ENCODE measurements at places on chromosomes 12 and 14.

DNA sequence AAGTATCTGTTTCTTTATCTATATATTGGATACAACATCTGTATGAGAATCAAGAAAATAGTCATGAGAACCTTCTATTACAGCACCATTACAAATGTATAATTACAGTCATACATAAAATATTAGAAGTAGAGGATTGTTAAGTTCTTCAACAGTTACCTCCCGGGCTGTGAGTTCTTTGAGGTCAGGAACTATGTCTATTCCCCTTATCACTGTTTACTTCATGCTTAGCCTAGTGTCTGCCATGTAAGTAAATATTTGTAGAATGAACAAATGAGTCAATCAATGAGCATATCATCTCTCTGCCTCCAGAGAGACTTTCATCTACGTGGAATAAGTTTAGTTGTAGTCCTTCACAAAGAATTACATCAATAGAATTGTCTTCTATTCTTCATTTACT lies 47.2 kb downstream of the PUS7L start:
- DNase-seq = no peak

DNA sequence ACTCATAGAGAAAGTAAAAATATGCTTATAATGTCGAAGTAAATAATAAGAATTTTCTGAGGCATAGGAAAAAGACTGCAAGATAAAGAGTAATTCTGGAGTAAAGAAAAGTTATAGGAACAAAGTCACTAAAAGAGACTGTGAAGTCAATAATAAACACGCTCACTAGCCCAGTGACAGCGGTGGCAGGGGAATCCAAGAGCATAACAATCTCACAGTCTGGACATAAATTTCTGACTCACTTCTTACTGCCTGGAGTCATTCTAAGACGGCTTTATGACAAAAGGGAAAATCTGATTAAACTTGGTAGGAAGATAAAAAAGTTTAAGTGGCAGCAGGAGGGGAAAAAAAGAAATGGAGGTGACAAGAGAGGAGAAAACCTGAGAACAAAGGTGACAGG lies 56.4 kb upstream of the GRIP1 start:
- no peak for DNase-seq

GRCh38 chr12:105355752-105356151 lies 25.3 kb downstream of the C12orf75 start:
- peak; percentile 73 for DNase-seq

GRCh38 chr14:36506732-36507614 lies 13.1 kb downstream of the NKX2-1 start:
- DNase-seq = no peak

DNA sequence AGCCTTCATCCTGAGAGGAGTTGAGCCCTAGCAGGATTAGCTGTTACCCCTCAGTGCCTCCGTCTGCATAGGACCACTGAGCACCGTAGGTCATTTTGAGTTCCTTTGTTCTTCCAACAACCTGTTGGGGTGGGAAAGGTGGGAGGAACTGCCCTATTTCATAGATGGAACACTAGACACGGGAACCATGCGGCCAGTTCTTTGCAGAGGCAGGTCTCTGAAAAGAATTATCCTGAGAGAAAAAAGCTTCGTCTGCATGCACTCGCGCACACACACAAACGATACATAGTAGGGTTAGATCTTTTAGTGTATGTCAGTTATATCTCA lies 28.5 kb downstream of the TRAFD1 start:
- DNase-seq = no peak

DNA sequence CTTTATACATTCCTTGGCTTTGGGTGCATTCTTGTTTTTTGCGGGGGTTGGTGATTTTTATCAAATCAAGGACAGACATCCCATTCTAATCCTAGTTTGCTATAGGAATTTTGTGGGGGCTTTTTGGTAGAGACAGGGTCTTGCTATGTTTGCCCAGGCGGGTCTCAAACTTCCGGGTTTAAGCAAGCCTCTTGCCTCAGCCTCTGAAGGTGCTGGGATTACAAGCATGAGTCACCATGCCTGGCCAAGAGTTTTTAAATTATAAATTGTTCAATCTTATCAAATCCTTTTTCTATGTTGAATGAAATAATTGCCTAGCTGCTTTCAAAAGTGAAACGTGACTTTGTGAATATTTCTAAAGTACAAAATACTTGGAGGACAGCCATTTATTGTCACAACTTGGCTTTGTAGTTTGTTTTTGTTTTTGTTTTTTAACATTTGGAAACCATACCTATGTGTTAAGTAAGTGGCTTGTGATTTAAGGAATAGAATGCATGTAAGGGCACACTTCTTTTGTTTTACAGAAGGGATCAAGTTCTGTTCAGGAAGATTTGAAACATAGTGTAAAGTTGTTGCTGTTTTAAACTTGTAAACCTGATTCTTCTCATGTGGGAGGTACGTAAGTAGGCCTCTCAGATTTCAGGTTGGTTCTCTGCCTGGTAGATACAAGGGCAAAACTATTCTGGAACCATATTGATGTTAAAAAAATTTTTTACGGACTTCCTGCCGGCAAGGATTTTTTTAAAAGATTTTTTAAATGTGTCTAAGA lies 13.4 kb downstream of the MARK3 start:
- peak; percentile 37 for DNase-seq

GRCh38 chr12:67661311-67662021 lies 12.9 kb downstream of the DYRK2 start:
- peak; percentile 81 for DNase-seq

GRCh38 chr12:2083008-2083407 lies 30.2 kb downstream of the CACNA1C start:
- DNase-seq = peak; percentile 31

DNA sequence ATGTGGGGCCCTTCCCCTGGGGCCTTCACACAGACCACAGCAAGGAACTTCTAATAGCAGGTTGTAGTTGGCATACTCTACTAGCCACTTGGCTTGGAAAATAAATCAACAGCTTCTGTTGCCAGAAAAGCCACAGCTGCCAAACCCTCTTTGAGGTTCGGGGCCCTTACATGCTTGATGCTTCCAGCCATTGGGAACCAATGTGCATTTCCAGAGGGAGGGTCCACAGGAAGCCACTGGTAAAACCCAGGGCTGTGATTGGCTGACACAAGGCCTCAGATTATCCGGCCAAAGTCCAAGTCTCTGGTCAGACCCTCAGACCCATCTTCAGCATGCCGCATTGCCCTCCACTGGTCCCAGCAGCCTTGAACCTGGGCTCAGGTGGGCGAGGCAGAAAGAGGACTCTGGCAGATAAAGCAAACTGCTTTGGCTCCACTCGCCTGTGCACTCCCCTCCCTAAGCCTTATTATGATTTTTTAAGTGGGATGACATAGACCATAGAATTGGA lies 214.4 kb downstream of the BCL11B start:
- DNase-seq = no peak

DNA sequence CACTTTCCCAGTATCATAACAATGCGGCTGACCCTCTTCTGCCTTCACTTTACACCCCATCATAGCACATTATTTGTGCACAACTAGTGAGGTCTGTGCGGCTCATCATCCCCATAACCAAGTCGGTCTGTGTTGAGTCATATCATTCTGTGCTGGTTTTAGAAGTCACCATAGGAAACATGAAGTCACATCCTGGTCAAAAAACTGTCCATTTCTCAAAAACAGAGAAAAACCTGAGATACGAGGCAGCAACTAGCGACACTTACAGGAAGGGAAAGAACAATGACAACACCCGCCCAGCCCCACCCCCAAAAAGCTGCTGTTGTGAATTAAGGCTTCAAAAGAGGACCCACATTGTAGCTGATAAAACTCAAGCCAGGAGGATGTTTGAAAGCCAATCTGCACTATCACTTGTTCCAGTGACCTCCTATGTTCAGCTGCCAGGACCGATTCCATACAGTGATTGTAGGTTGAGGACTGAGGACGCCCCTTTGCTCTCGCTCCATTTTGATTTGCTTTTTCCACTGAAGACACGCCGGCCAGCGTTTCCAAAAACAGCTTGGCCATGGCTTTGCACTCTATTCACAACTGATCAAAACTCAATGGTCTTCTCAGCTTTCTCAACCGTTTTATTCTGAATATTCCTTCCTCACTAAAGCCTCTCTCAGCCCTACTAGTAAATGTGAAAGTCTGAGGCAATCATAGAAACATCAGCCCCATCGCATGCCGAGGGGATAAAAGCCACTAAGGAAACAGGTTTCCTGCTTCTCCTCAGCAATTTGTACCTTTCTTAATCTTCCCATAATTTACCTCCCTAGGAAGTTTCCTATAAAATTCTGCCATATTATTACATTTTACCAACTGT lies 87.5 kb downstream of the DUSP16 start:
- peak; percentile 19 for DNase-seq

GRCh38 chr12:45214749-45215418 lies 1.0 kb upstream of the ANO6 start:
- DNase-seq = peak; percentile 25

- DNase-seq = no peak
Measured at GRCh38 chr14:24875991-24876878, 173.7 kb downstream of the STXBP6 start.

- DNase-seq = no peak
Measured at GRCh38 chr14:99284254-99285004, 12.4 kb upstream of the BCL11B start.

GRCh38 chr14:30580616-30581282 lies 21.8 kb downstream of the G2E3 start:
- DNase-seq = peak; percentile 22

- DNase-seq = no peak
Measured at GRCh38 chr14:26330982-26331381, 266.9 kb downstream of the NOVA1 start.

- no peak for DNase-seq
Measured at GRCh38 chr12:101915841-101916240, 38.5 kb downstream of the DRAM1 start.

- peak; percentile 92 for DNase-seq
Measured at GRCh38 chr12:110001596-110001995, 2.4 kb downstream of the ANKRD13A start.

GRCh38 chr12:53258541-53259539 lies 9.3 kb upstream of the ESPL1 start:
- no peak for DNase-seq

GRCh38 chr12:57085999-57086492 lies 2.9 kb upstream of the NAB2 start:
- DNase-seq = peak; percentile 40

DNA sequence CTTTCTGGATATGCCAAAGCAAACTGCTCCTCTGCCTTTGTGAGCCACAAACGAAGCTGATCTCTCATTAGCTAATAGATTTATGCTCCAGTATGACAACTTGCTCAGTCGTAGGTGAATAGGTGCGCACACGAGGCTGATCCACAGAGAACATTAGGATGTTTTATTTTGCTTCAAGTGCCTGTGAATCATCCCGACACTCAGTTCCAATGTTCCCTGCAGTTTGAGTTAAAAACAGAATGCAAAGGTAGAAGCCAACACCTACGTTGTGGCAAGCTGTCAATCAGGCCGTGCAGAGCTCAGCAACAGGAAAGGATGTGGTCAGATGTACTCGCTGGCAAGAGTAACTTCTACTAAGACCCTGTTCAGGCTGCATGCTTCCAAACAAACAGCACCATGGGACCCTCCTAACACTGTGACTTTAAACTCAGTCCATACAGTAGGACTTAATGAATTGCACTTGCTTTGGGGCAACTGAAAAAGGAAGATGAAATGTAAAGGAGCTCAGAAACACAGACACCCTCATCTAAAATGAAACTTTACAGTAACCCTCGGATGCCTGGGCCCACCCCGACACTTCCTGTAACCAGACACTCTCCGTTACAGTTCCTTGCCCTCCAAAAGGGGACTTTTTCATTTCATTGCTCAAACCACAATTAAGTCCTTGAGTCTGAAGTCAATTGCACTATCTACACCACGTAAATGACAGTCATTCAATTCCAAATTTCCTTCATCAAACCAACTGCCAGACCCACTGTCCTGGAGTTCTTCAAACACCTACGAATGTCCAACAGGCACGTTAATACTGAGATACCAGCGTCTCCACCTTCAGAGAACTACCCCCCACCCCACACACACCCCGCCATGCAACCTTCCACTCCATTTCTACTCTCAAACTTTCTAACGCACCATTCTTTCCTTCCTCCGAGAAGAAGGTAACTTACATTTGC lies 1.6 kb downstream of the CCDC88C start:
- no peak for DNase-seq

- DNase-seq = no peak
Measured at GRCh38 chr12:101806265-101806664, 24.5 kb downstream of the GNPTAB start.

DNA sequence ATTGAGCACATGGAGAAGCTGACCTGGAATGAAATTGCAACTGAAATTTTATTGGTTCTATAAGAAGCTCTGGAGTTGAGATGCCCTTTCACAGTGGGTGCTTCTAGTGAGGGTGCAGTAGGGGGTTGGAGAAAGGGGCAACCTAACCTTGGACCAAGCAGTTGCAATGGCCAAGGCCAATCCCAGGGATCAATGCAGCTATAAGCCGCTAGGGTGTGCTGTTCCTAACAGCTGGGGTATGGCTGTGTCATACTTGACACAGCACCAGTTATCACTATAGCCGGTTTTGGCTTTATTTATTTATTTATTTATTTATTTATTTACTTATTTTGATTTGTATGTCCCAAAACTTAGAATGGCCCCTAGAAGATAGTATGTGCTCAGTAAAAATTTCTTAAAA lies 505.9 kb downstream of the FLRT2 start:
- DNase-seq = peak; percentile 16

DNA sequence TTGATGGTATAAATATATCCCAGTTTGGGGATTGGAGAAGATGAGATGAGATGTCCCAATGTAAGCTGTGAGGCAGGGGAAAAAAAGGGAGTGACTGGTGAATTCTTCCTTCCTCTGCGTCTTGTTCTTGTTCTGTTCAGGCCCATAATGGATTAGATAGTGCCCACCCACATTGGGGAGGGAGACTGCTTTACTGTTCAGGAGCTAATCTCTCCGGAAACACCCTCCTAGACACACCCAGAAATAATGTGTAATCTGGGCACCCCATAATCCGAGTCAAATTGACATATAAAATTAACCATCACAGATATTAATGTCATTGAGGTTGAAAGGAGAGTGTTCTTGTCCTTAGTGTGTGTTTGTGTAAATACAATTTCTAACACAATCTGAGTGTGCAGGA lies 29.3 kb downstream of the ETV6 start:
- no peak for DNase-seq

- DNase-seq = peak; percentile 38
Measured at GRCh38 chr14:21308479-21309237, 28.8 kb downstream of the RPGRIP1 start.

GRCh38 chr12:111886662-111887545 lies 44.9 kb downstream of the MAPKAPK5 start:
- DNase-seq = no peak

GRCh38 chr12:563250-563781 lies 99.9 kb downstream of the NINJ2 start:
- DNase-seq = peak; percentile 49

- no peak for DNase-seq
Measured at GRCh38 chr14:23827100-23827892, 126.3 kb upstream of the DHRS4 start.

DNA sequence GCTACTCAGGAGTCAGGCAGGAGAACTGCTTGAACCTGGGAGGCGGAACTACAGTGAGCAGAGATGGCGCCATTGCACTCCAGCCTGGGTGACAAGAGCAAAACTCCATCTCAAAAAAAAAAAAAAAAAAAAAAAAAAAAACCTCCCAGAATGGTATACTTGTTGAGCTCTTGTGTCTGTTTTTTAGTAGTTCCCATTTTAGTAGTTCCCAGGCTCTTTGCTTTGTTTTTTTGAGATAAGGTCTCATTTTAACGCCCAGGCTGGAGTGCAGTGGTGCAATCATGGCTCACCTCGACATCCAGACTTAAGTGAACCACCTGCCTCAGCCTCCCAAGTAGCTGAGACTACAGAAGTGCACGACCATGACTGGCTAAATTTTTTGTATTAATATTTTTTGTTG lies 13.4 kb downstream of the ATXN2 start:
- no peak for DNase-seq

- no peak for DNase-seq
Measured at GRCh38 chr14:32050878-32051277, 26.2 kb upstream of the ARHGAP5 start.

- DNase-seq = no peak
Measured at GRCh38 chr12:52969828-52970569, 21.1 kb downstream of the KRT18 start.
